Regular cardiac myocyte (primary cell): ENCODE measurements at places on chromosomes 5 and 9. TPM values are rescaled to one million over a fixed set of nuclear protein-coding genes. Genes with fewer than 3 reads are reported as not detected.

The PPP3R2 gene
- total RNA-seq = not detected in 2 replicates

The GRIN3A gene
- total RNA-seq = not detected in 2 replicates

The ZFP37 gene
- total RNA-seq = 1.7 and 2.3 TPM in 2 replicates

The DEPDC1B gene
- 1.1 and 13.6 TPM in 2 replicates for total RNA-seq

The ARHGEF28 gene
- 23.8 and 51.9 TPM in 2 replicates for total RNA-seq

The HTR1A gene
- total RNA-seq = not detected in 2 replicates

The TMEM215 gene
- not detected in 2 replicates for total RNA-seq

The CEP120 gene
- total RNA-seq = 19.2 and 21.7 TPM in 2 replicates

The MEIKIN gene
- total RNA-seq = under 0.01 TPM in 1 of 2 replicates, not detected in the other

The CLK4 gene
- 16.1 and 27.6 TPM in 2 replicates for total RNA-seq
